ENCODE measurements at places on chromosomes 12 and 14. TPM values are rescaled to one million over a fixed set of nuclear protein-coding genes. Genes with fewer than 3 reads are reported as not detected.

DNA sequence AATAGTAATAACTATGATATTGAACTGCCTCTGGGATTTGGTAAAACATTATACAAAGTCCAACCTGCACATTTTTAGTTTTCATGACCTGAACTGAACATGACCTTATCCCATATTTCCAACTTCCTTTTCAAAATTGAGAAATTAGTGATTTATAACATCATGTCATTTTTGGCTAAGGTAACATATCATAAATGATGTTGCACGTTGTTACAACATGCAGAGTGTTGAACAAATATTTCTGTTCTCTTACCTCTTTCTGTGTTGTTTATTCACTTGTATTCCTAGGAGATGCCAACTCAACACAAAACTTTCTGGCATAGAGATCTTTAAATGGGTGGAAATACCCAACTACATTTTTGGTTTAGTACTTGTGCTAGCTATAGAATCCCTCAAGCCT, 496.0 kb downstream of the SLC6A15 start:
- no peak for DNase-seq

DNA sequence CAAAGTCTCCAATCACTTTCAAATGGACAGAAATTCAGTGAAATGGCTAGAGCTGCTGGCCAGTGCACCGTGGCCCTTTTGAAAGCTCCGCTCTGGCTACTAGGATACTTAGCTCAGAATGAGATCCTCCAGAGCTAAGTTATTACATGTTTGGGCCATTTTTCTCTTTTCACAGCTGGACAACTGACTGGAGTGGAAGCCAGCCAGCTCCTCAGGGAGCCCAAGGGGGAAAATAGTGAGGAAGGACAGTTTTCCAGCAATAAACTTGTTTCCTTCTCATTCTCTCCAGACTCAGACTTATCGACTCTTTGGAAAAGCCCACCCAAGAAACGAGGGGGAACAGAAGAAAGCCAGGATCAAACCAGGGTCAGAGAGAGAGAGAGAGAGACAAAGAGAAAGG, 266.0 kb downstream of the KSR2 start:
- no peak for DNase-seq

DNA sequence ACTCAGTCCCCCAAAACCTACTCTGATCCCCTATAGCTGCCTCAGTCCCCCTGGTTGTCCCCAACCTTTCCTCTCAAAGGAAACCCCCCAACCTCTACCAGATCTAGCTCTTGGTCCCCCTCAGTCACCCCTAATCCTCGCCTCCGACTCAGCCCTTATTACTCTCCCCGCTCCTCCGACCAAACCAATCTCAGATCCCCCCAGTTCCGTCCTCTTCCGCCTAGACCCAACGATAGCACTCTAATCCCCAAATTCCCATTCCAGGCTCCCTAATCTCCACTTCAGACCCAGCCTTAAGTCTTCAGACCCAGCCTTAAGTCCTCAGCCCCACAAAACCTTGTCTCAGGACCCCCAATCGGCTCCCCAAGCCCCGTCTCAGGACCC, 612 bp downstream of the VPS37B start:
- no peak for DNase-seq

GRCh38 chr14:95685978-95686922, at the start of gene TCL1B:
Gene TCL1B, plus strand, starts transcription at chr14:95686426. Its CDS starts 42 bp downstream, at chr14:95686468.
- DNase-seq, result no peak

Gene RASSF3
- 57.3 TPM for total RNA-seq

Data from H1 (cell line).